ENCODE measurements at places on chromosomes 7 and 10. TPM values are rescaled to one million over a fixed set of nuclear protein-coding genes. Genes with fewer than 3 reads are reported as not detected.
A peak's percentile ranks its signal among the peaks of the same experiment; 100 is the strongest.

AS3MT gene
- polyA plus RNA-seq: 0.25 TPM

TMEM178B gene
- polyA plus RNA-seq: 0.28 TPM

NRP1 gene
- polyA plus RNA-seq: not detected

CHAT gene
- polyA plus RNA-seq: not detected

FIS1 gene
- polyA plus RNA-seq: 245 TPM

AKR1C8 gene
- polyA plus RNA-seq: not detected

PTPRZ1 gene
- polyA plus RNA-seq: not detected

IPMK gene
- 2.7 TPM for polyA plus RNA-seq

DNA sequence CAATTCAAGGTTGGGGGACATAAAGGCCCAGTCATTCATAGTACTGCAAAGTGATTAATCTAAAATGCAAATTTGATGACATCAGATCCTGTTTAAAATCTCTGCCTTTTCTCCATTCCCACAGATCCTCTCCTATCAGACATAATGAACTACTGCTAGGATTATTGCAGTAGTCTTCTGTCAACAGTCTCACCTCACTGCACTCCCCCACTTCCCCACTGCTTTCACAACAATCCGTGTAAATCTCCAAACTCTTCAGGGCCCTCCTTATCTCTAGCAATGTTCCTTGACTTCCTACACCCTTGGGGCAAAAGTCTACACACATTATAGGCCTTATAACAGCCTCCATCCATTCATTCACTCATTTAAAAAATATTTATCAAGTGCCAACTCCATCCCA lies 112.4 kb downstream of the KBTBD2 start:
- no peak for DNase-seq

DNA sequence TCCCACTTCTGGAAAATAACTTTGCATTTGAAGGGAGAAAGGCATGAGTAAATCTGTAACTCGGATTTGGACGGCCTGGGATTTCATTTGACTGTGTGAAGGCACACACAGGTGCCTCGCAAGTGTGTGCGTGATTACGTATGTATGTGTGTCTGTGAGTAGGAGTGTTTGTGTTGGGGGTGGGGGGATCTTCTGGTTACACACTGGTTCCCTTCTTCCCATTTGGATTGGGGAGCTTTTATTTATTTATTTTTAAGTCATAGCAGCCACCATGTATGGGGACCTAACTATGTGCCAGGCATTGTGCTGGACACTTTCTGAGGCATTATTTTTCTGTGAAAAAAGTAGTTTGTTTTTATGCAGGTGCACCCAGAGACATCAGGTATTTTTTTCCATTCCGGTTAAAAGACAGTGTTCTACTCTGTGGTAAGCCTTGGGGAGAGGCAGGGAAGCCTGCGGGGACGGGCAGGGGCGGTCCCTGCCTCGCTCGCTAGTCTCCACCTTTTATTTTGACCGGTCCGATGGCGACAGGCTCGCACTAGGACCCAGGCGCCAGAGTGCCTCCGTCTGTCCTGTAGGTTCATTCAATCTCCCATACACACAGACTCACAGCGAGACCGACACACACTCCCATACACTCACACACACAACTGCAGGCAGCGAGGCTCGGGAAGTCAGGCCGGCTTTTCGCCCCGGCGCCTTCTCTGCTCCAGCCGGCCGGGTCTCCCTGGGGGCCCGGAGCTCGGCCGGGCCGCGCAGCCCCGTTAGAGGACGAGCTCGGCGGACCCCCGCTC lies at the start of gene MXI1:
Gene MXI1 (plus strand): TSS at position 595 of the 794 bp plus-strand sequence. CDS start 204 bp downstream, outside the sequence.
- DNase-seq: peak; percentile 57

GRCh38 chr10:97531401-97531986 lies 32.8 kb downstream of the UBTD1 start:
- DNase-seq: no peak

DNA sequence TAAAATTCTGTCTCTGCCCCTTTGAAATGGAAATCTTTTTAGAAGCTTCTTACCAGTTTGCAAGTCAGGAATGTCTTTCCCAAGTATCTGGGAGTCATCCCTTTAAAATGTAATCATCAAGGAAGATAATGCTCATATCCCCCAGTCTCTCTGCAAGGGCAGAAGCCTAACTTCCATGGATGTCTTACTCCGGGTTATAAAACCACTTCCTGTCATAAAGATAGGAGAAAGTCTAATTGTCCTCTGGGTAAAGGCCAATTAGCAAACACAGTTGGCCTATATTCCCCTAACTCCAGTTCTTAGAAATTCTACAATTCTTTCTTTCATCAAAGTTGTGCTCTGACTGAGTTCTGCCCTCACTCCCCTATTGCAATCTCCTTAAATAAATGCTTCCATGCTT lies 1631.5 kb upstream of the LRRTM3 start:
- no peak for DNase-seq

GRCh38 chr7:45219801-45220435 lies 62.3 kb downstream of the RAMP3 start:
- DNase-seq: no peak

GRCh38 chr10:84306751-84307384 lies 21.5 kb upstream of the CCSER2 start:
- DNase-seq: no peak

DNA sequence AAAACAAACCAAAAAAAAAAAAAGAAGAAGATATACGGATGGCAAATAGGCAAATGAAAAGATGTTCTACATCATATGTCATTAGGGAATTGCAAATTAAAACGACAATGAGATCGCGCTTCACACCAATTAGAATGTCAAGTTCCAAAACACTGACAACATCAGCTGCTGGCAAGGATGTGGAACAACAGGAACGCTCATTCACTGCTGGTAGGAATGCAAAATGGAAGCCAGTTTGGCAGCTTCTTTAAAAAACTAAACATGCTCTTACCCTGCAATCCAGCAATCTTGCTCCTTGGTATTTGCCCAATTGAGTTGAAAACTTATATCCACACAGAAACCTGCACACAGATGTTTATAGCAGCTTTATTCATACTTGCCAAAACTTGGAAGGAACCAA lies 34.8 kb downstream of the CALML5 start:
- DNase-seq: no peak

DNA sequence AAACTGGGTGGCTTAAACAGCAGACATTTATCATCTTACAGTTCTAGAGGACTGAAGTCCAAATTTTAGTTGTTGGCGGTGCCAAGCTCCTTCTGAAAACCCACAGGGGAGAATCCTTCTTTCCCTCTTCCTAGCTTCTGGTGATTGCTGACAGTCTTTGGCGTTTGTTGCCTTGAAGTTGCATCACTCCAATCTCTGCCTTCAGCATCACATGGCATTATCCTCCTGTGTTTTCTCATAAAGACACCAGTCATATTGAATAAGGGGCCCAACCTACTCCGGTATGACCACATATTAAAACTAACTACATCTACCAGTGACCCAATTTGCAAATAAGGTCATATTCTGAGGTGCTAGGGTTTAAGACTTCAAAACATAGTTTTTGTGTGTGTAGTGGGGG lies 472.1 kb upstream of the IGFBP3 start:
- DNase-seq: no peak

DNA sequence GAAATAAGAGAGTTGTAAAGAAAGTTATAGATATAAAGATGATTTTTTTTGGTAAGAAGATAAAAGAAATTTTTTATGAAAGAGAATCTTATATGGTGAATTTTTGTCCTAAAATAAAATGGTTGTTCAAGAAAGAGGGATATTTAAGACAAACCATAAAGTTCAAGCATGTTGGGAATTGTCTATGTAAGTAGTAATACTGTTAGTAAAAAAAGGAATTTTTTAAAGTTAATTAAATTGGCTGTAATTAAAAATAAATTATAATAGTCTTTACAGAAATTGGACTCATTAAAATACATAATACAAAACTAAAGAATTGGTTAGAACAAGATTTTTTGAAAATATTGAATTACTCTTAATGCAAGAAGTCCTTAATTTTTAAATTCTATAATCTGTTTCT lies 10.1 kb upstream of the DYNC2I1 start:
- no peak for DNase-seq

DNA sequence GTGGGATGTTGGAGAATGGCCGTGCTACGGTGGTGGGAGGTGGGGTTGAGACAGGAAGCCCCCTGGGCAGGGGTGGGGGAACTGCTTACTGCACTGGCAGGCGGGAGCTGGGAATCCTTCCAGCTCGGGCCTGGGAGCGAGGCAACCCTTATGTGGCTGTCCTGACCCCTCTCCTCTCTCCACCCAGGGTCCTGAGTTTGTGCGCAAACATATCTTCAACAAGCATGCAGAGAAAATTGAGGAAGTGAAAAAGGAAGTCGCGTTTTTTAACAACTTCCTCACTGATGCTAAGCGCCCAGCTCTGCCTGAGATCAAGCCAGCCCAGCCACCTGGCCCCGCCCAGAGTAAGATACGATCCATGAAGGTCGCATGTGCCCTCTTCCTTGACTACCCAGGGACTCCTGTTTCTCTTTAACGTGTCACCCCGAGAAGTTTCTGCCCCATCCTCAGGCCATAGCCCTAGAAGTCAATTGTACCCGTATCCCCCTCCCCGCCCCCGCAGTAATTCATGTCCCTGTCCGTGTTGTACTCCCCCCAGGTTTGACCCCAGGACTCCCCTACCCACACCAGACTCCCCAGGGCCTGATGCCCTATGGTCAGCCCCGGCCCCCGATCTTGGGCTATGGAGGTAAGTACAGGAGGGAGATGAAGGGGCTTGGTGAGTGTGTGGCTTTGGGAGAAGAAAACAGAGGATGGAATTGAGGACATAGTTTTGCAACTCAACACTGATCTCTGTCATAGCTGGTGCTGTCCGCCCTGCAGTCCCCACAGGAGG lies 1.8 kb downstream of the UFSP1 start:
- DNase-seq: peak; percentile 91

DNA sequence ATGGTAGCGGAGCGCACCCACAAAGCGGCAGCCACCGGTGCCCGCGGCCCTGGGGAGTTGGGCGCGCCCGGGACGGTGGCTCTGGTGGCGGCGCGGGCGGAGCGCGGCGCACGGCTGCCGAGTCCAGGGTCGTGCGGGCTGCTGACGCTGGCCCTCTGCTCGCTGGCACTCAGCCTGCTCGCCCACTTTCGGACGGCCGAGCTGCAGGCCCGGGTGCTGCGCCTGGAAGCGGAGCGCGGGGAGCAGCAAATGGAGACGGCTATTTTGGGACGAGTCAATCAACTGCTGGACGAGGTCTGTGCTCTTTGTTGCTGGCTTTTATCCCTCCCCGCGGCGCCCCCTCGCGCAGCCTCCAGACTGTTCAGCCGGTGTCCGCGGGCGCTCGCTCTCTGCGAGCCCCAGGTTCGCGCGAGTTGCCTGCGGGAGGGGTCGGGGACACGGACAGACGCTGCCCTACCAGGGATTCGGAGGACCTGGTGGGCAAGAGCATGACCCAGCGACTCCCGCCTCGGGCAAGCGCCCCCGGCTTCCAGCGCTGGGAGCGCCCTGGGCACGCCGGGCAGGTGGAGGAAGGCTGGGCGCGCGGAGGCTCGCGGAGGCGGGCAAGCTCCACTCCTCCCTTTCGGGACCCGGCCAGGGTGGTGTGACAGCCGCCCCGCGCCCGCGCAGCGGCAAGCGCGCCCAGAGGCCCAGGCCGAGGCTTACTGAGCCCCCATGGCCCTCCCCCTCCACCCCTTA lies 887 bp downstream of the COL13A1 start:
- DNase-seq: no peak

DNA sequence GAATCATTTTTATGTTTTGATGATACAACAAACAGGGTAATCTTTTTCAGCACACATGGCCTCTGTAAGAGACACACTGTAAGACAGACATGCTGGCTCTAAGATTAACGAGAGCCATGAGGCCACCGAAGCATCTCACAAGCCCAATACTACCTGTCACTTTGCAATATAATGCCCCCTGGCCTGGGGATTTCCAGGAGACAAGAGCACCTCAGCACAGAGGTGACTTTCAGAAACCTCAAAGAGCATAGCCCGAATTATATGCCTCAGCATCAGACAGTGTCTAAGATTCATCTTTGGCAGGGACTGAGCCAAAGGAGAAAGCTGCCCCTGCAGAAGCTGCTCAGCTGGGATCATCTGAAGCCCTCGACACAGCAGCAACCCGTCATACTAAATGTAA lies 44.2 kb upstream of the TMEM213 start:
- no peak for DNase-seq

DNA sequence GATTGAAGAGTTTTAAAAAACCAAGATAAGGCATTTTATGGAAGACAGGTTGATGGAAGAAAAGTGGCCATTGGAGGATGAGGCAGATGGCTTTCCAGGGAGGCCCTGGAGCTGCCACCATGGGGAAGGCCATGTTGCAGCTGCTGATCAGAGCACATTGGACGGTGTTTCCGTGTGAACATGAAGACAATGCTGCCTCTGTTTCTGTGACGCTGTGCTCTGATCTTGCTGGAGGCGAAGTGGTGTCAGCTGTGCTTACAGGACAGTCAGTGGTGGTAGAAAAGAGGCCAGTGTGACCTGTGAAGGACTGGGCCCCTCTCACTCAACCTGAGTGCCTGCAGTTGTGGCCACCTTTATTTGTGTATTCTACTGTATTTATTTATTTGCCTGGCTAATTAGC lies 132.9 kb downstream of the FAM204A start:
- no peak for DNase-seq

- DNase-seq: no peak
Measured at GRCh38 chr10:23047201-23048050, 48.0 kb upstream of the MSRB2 start.

GRCh38 chr10:65931291-65932070 lies 994.4 kb upstream of the LRRTM3 start:
- no peak for DNase-seq

GRCh38 chr10:75565286-75566251 lies 134.1 kb downstream of the LRMDA start:
- DNase-seq: no peak

All from B cell (primary cell).